ENCODE measurements at places on chromosomes 16 and 17.

- DNase-seq, result peak; percentile 21
Measured at GRCh38 chr17:55458287-55458900, 36.8 kb upstream of the MMD start.

GRCh38 chr17:30308406-30308805, 16.7 kb upstream of the BLMH start:
- no peak for DNase-seq

GRCh38 chr16:60407034-60407433, 1629.2 kb downstream of the CDH8 start:
- no peak for DNase-seq

DNA sequence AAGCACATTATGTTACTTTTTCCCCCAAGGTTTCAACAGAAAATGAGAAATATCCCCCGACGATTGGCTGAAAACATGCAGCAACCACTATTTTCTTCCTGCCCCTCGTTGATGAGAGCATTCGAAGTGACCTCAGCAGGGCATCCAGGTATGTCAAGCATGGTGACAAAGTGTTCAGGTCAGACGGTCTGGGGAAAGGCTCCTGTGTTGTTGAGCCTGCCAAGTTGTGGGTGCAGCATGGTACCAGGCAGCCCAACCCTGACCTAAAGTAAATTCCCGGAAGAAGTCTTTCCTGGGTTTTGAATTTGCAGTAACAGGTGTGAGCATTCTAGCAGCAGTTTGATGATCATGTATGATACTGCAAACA, 51.7 kb upstream of the SEC14L1 start:
- peak; percentile 34 for DNase-seq

DNA sequence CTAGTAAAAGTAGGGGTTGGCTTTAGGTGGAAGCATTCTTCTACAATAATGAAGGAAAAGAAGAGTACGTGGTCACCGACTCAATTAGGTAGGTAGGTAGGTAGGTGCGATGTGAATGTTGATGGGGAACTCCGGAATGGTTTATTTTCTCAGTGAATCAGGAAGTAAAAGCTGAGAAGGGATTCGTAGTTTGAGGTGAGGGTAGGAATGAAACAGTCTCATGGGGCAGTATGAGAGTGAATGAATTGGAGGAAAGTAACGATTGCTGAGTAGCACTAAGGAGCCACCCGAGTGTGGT, 13.9 kb downstream of the PER1 start:
- no peak for DNase-seq

GRCh38 chr16:13896543-13897182, 23.3 kb upstream of the ERCC4 start:
- no peak for DNase-seq

- no peak for DNase-seq
Measured at GRCh38 chr17:48363161-48363560, 66.9 kb downstream of the SKAP1 start.

GRCh38 chr16:50160495-50161164, 7.5 kb downstream of the TENT4B start:
- peak; percentile 7 for DNase-seq

DNA sequence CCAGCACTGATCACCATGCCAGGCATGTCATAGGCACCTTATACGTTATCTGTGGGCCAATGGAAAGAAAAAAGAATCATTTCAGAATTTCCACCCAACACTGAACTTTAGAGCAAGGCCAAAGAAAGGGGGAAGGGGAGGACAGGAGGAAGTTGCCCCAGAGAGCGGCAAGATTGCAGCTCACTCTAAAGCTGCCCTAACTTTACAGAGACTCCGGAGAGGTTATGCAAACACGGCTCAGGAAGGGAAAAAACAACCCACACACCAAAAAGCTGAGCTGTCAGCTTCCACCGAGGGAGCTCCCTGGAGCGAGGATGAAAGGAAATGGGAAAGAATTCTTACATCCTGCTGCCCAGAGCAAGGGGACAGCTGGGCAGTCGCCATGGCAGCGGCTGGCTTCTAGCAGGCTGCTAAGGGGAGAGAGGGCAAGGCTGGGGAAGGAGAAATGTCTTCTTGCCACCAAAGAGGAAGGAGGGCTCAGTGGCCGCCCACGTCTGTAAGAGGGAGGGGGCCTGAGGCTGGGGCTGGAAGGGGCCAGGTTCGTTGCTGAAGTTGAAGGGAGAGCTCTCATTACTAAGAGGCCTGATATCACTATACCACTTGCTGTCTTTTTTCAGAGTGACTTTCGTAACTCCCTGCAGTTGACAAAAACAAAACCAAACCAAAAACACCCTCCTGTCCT, 18.2 kb downstream of the COTL1 start:
- DNase-seq, result peak; percentile 87

GRCh38 chr16:9188721-9189120, 97.3 kb downstream of the HAPSTR1 start:
- DNase-seq, result no peak

DNA sequence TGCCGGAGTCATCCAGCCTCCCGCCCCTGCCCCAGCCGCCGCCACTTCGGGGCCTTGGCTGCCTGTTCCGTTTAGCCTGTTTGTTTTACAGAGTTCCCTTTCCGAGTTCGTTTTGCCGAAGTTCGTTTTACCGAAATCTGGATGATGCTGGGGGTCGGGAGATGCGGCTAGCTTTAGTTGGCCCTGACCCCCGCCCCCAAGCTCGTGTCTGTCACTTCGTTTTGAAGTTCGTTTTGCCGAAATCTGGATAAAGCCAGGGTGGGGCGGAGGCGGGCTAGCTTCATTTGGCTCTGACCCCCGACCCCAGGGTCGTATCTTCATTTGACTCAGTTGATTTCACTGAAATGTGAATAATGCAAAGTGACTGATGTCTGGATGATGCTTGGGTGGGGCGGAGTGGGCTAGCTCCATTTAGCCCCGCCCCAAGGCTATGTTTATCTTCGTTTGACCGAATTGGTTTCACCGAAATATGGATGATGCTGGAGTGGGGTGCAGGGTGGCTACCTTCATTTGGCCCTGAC, 591 bp downstream of the PSMD7 start:
- peak; percentile 64 for DNase-seq

DNA sequence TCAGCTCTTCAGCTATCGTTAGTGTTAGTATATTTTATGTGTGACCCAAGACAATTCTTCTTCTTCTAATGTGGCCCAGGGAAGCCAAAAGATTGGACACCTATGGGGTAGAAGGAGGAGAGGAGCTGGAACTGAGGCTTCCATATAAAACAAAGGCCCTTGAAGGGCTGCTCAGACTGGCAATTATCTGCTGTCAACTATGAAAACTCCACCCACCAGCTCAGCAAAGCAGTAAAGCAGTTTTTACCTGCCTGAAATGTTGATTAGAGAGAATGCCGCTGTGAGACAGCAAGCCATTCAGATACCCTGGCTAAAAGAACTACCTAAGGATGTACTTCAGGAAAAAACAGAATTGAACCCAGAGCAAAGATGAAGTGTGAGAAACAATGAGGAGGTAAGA, 45.9 kb upstream of the GNAO1 start:
- DNase-seq, result no peak

DNA sequence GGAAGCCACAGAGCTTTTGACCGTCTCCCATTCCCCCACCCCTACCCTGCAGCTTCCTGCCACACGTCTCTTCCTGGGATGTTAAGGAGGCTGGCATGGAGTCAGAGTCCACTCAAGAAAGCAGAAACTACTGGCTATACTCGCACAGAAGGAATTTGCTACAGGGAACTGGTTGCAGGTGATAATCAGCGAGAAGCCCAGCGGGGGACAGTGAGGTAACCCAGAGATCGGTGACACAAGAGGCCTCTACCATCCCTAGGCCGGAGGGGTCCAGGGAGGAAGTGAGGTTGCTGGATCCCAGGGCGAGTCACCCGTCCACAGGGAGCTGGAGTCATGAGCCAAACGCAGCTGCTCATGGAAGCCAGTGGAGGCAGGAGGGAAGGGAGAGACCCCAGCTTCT, 93.7 kb downstream of the SDK2 start:
- no peak for DNase-seq

DNA sequence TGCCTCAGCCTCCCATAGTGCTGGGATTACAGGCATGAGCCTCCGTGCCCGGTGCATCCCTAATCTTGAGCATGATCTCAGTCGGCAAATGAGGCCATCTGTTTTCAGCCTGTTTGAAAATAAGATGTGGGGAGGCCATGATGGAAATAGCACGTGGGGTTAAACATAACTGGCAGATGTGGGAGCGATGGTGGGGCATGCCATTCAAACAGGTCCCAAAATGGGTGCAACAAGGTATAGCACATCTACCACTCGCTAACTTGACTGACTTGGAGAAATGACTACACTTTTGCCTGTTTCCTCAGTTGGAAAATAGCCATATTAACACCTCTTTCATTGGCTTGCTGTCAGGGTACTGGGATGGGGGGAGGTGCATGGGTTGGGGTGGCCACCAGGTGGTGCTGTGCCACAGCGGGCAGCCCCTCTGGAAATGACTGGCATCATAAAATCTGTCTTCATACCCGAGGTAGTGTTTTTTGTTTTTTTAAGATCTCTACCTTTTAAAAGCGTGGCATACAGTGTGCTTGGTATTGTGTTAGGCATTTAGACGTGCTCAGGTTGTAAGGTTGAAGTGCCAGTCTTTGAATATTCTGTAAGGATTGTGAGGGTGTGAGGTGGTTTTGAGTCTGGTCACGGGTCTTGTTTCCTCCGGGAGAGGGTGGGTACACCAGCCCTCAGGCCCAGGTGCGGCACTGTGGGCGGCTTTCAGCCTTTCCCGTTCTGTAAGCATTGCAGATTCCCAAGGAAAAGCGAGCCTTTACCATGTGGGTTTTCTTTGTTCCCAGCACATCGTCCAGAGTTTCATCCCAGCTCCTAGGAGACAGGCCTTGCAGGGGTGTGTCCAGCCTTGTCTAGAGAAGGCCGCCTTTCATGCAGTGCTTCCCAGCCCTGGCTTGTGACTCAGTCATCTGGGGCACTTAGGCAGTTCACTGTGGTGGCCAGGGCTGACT, 2.9 kb upstream of the TTYH2 start:
- DNase-seq, result peak; percentile 81

- no peak for DNase-seq
Measured at GRCh38 chr17:75834928-75835653, 9.1 kb downstream of the UNC13D start.

DNA sequence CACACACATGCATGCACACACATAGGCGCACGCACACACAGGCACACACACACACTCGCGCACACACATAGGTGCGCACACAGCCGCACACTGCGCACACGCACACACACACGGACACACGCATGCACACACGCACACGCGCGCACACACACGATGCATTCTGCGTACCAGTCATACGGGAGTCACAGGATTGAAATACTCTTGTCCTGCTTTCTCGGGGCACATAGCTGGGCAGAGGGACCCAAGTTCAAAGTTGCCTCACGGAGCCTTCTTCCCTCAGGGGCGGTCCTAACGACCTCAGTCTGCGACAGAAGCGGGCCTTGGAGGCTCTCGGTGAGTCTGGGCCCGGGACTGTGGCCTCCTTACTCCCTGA, 56.0 kb downstream of the MRM1 start:
- DNase-seq, result no peak

DNA sequence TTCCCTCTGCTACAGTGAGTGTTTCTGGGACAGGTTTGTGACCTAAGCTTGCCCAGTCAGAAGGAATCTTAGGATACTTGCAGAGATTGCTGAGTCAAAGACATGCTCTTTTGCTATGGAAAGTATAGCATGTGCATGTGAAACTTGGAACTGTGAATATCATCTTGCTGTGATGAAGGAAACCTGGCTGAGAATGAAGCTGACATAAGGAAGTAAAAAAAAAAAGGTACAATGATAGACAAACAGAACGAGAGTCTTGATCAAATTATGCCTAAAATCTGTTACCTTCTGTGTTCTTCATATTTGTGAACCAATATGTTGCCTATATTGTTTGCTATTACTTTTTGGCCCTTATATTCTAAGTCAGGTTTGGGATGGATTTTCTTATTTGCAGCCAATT, 525.7 kb downstream of the NPIPA7 start:
- DNase-seq, result no peak

DNA sequence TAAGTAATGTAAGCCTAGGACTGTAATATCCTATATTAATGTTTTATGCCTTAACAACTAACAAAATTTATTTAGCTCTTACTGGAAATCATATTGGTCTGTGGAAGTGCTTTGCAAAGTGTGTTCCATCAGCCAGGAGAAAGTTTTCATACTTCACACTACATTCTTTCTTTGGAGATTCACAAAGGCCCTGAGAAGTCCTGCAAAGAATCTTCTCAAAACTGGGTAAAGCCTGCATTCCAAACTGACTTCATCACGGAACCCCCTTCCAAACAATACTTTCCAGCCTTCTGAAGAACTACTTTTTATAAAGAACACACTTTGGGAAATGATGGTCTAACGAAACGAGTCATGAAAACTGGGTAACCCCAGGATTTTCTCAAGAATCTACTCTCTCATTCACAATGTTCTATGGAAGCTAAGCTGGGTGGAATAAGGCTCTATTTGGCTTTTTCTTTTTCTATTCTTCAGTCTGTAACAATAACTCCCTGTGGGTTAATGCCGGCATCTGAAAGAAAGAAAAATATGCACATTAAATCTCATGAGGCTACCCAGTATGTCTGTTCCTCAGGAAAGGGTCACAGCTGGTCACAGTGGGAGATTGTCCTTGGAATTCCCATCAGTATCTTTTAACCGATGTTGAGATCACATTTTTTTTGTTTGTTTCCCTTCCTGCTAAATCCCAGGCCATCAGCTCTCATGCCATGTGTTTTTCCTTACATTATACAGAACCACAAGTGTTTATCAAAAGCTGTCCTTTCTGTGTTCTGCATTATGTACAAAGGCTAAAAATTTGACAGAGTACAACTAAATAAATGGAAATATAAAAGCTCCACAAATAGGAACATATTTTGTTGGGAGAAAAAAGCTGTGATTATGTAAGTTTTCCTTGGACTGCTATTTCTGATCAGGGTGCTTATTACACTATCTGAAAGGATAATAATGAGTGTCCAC, 12.8 kb upstream of the AKAP1 start:
- DNase-seq, result no peak

DNA sequence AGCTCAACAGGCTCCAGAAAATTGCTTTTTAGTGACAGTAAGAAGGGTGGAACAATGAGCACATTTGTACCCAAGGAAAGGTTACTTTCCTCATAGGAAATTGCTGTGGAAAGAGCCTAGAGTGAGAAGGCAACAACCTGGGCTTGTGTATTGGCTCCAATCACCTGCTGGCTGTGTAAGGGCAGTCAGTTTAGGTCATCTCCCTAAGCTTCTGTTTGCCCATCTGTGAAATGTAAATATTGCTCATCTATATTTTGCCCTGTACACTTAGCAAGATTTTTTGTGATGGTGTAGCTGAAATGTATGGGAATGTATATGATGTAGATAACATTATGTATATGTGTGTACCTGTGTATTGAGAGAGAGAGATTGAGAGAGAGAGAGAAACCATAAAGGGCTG, 225.2 kb upstream of the MPHOSPH6 start:
- no peak for DNase-seq

DNA sequence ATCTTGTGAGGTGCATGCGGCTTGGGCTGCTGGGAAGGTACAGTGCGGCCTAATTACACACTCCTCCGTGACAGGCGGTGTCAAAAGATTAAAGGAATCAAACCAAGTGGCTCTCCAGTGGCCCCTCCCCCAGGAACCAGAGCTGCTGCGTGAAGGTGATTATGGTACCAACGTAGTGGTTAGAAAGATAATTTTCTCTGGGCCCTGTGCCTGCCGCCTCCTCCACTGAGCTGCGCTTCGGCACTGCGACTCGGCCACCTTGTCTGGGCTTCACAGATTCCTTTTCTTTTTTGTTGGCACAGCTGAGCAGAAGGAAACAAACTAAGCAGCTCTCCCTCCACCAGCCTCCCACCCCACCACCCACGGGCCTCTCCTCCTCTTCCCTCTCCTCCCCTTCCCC, 113.2 kb upstream of the SDK2 start:
- no peak for DNase-seq
